ENCODE measurements at places on chromosomes 1 and 21.

- DNase-seq: no peak
Measured at GRCh38 chr1:16464917-16465625, 24.5 kb downstream of the NECAP2 start.

DNA sequence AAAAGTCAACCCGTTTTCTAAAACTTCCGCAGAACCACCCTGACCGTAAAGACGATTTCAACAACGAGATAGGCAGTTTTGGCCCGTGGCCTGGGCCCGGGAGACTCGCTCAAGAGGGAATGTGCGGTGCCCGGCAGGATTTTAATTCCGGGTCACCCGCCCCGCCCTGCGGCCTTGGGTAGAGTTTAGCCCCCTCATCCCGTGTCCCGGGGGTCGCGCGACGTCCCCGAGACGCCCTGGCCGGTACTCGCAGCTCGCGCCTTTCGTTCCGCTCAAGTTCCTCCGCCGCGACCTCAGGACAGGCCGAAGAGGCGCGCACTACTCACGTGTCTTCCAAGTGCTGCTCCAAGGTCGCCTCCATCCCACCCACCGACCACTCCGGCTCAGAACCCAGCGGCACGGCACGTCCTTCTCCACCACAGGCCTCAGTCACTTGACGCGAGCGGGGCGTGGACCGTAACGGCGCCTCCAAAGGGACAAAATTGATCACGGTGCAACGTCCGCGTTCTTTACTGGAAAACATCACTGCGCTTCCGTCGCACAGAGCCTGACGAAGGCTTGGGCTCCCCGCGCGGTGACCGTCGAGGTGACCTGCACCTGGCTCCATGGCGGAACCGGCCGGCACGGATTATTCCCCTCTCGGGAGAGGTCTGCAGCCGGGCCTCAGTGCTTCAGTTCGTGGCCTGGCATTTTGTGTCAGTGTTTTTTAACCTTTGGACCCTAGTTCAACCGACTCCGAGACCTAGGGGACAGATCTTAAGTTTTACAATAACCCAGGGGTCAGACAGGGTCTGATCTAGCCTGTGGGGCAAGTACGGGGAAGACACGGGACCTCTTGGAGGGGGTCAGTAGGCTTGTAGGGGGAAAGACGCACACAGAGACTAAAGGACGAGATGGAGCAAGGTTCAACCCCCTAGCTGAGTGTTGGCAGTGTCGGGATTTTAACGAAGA is at the start of gene LAMTOR5:
Gene LAMTOR5, minus strand, starts transcription at position 435 of the 951 bp plus-strand sequence. Its CDS starts 74 bp downstream, at position 361.
- peak; percentile 91 for DNase-seq

DNA sequence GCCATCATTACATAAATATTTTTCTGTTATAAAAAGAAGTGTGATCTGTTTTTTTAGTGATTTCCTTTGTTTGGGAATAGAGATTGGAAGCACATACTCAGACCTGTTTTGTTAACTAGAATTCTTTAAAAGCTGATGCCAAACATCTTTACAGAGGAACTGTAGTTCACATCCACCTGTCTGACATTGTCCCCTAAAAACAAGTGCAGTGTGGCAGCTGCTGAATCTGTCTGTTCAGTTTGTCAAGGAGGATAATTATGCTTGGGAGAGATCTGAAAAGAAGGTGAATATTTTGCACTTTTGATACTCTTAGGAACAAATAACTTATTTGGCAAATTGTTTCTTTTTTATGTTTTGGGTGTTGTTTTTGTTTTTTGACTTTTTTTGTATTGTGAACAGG is 13.6 kb downstream of the AGMAT start:
- no peak for DNase-seq

DNA sequence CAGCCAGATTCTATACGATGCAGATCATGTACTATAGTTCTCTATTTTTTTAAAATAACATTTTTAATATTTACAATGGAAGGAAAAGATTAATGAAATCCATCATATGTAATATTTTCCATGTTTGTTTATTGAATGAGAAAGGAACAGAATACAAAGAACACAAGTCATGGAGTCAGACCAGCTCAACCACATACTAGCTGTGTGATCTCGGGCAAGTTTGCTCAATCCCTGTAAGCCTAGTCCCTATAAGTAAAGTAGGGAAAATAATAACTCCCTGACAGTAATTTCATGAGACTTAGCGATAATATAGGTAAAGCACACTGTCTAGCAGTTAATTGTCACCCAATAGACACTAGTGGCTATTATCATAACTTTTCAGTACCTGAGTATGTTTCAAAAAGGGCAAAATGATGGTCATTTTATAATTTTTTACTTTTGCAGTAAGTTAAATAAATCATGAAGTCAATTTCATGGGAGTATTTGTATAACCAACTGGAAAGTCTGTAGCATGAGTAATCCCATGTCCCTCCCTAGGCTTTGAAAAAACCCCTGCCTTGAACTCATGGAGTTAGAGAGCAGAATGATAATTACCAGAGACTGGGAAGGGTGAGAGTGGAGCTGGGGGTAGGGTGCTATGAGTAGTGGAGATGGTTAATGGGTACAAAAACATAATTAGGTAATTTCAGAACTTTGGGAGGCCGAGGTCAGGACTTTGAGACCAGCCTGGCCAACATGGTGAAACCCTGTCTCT is 37.0 kb upstream of the EPS15 start:
- no peak for DNase-seq

DNA sequence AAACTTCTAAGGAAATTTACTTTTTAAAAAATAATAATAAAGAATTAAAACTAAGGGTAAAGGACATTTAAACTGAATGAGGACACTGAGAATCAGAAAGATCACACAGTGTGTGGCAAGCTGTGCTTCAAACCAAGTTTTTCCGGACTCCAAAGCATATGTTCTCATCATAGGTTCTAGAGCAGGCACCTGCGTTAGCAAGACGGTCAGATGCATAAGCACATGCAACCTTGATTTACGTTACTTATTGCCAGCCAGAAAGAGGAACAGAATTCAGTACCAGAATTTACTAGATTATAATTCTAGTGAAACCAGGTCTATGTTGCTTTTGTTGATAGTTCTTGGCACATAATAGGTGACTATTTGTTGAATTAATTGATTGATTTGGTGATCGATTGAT is 6.2 kb upstream of the LBR start:
- no peak for DNase-seq

DNA sequence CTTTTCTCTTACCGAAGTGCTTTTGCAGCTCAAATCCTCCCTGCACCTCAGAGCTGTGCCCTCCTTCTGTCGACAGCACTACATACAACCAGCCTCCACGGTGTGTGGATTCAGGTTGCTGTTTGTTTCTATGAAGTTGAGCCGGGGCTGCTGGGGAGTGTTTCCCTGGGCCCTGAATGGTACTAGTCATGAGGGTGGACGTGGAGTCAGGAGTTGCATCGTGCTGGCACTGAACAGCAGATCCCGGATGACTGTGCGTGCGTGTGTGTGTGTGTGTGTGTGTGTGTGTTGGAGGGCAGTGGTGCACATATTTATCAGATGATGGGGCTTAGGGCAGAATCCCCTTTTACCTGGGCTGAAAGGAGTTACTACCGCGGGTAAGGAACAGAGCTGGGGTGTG is 47.0 kb downstream of the ACTL8 start:
- DNase-seq: peak; percentile 60

GRCh38 chr1:170929835-170930554 is 5.3 kb upstream of the MROH9 start:
- DNase-seq: peak; percentile 81
